PC-3 (cell line): ENCODE measurements at places on chromosomes 1 and 21. TPM values are rescaled to one million over a fixed set of nuclear protein-coding genes. Genes with fewer than 3 reads are reported as not detected.

DNA sequence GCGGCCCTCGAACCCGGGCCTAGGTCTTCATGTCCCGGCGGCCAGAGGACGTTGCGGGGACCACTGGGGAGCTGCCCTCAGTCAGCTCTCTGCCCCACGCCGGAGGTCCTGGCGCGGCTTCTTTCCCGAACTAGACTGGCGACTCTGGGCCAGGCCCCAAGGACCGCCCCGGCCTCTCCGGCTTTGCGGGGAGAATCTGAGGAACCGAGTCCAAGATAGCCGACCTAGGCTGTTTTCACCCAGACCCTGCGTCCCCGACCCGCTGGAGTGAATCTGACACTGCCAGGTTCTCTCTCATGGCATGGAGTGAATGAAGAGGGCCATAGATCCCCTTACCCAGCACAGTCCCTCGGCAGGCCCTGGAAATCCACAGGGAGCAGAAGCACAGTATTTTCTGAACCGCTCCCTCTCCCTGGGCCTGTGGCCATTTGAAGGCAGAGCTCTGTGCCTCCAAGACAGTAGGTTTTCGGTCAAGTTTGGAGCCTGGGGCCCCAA lies 9.9 kb upstream of the BARHL2 start:
- H3K27me3 ChIP-seq: peaks cover 73% of the 10 kb centered on the region
- H3K27ac ChIP-seq: no peak overlapping the region
- H3K4me3 ChIP-seq: no peak overlapping the region
- H3K4me1 ChIP-seq: 0 out of 2 replicates have a peak, but pooled peaks cover 7% of the 10 kb centered on the region
- H3K36me3 ChIP-seq: no peaks in the 10 kb centered on the region
- no peak for DNase-seq

DNA sequence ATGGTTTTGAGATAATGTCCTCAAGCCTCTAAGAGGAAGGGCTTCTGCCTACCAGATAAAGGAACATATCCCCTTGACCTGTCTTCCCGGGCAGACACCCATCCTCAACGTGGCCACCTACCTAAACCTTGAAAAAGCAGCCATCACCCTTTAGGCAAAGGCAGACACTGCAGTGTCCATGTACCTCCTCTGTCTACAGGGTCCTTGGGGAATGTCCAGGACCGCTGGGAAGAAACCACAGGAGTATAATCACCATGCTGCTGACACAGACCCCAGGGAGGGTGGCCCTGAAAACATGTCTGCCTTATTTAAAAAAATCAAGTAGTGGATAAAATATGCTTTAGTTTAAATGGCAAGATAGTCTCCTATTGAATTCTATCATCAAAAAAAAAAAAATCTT lies 16.6 kb downstream of the BCAR3 start:
- peak overlapping the region; percentile 86 for H3K27ac ChIP-seq
- H3K4me1 ChIP-seq: peaks cover 81% of the 10 kb centered on the region
- H3K36me3 ChIP-seq: peaks cover 85% of the 10 kb centered on the region
- DNase-seq: no peak

SYT6 gene
- not detected in 2 replicates for total RNA-seq

- no peak overlapping the region for H3K27ac ChIP-seq
- no peaks in the 10 kb centered on the region for H3K27me3 ChIP-seq
- H3K36me3 ChIP-seq: no peaks in the 10 kb centered on the region
- H3K4me1 ChIP-seq: peaks cover 10% of the 10 kb centered on the region
- no peak for DNase-seq
These were observed 19.8 kb downstream of the TINAGL1 start for GRCh38 chr1:31595836-31596736.

DNA sequence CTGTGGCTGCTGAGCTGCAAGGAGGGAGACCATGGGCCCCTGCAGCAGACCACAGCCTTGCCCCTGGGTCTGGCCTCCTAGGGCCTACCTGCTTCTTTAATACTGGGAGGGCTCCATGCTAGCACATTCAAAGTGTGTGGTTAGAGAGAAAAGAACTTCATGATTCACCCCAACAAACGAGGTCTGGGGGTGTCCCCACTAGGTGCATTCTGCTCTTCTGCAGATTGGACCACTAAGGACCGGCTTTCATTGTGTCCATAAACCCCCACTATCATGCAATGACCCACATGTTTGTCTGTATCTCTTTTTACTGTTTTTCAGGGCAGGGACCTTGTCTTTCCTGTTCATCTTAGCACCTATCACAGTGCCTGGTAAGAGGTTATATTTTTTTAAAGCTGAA lies 185.4 kb downstream of the OMA1 start:
- H3K36me3 ChIP-seq: no peaks in the 10 kb centered on the region
- H3K4me1 ChIP-seq: no peaks in the 10 kb centered on the region
- H3K27me3 ChIP-seq: peaks cover 8% of the 10 kb centered on the region; the same call in 1 of the 2 replicates
- H3K27ac ChIP-seq: no peak overlapping the region

DNA sequence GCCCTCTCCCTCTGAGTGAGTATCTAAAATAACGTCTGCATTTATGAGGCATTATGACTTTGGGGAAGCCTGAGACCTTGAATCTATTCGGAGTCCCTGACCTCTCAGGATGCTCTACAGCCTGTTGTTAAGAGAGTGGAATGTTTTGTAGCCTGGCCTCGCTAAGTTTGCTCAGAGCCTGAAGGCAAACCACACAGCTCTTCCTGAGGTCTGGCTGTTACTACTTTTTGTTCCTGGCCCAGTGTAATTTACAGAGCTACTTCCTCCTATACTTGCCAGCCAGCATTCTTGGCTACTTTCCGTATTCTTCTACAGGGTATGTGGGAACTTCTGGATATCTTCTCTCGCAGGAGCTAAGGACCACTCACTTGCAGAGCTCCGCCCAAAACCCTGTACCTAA lies 3.6 kb upstream of the ZMYM4 start:
- H3K4me1 ChIP-seq: peaks cover 23% of the 10 kb centered on the region
- DNase-seq: peak; percentile 67
- H3K4me3 ChIP-seq: peak overlapping the region; percentile 12; the same call in 1 of the 2 replicates
- no peaks in the 10 kb centered on the region for H3K27me3 ChIP-seq
- no peaks in the 10 kb centered on the region for H3K36me3 ChIP-seq

CCDC181 gene
- total RNA-seq: 0.07 TPM in 1 of 2 replicates, not detected in the other

DNA sequence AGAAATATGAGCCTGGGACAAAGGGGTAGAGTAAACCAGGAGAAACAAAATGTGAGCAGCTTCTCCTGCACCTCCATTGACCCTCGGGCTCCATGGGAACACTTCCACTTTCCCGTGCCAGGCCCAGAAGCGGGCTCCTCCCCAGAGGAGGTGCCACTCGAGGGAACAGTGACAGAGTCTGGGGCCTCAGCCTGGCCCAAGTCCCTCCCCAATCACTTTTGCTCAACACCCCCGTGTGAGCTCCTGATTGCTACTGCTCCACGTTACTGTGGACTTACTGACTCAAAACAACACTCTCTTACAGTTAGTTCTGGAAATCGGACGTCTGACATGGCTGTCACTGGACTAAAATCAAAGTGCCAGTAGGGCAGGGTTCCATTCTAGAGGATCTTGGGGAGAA lies 17.7 kb upstream of the KLHDC7A start:
- peaks cover 46% of the 10 kb centered on the region for H3K27me3 ChIP-seq
- no peak overlapping the region for H3K4me3 ChIP-seq
- H3K27ac ChIP-seq: no peak overlapping the region
- DNase-seq: no peak
- no peaks in the 10 kb centered on the region for H3K36me3 ChIP-seq

DNA sequence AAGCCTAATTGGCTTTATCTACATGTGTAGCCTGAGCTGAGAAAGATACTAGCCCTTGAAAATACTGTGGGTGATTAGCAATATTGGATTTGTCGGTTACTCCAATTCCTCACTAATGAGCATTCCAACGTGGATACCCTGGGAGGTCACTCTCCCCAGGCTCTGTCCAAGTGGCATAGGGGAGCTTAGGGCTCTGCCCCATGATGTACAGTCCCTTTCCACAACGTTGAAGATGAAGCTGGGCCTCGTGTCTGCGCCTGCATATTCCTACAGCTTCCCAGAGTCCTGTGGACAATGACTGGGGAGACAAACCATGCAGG lies 2.6 kb downstream of the RCC1 start:
- H3K36me3 ChIP-seq: peaks cover 46% of the 10 kb centered on the region
- H3K27ac ChIP-seq: peak overlapping the region; percentile 75
- peaks cover 26% of the 10 kb centered on the region for H3K4me1 ChIP-seq
- H3K27me3 ChIP-seq: no peaks in the 10 kb centered on the region
- no peak for DNase-seq
- peak overlapping the region; percentile 92 for H3K4me3 ChIP-seq

TRNP1 gene
- total RNA-seq: 108 and 109 TPM in 2 replicates

GRCh38 chr21:25893191-25893590 lies 158.4 kb downstream of the GABPA start:
- peaks cover 48% of the 10 kb centered on the region for H3K36me3 ChIP-seq
- no peak overlapping the region for H3K4me3 ChIP-seq
- no peak overlapping the region for H3K27ac ChIP-seq

DNA sequence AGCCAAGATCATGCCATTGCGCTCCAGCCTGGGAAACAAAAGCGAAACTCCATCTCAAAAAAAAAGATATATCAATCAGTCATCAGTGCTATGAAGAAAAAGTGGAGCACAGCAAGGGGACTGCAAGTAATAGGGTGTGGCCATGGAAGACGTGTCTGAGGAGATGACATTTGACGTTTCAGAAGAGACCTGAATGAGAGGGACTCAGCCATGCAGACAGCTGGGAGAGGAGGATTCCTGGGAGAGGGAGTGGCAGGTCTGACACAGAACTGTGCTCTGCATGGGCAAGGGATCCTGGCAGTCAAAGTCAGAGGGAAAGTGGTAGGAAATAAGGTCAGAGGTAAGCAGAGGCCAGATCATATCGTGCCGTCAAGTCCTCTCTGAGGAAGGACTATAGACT lies 3.3 kb downstream of the LAX1 start:
- H3K27ac ChIP-seq: no peak overlapping the region
- H3K4me3 ChIP-seq: no peak overlapping the region
- H3K36me3 ChIP-seq: no peaks in the 10 kb centered on the region
- no peaks in the 10 kb centered on the region for H3K4me1 ChIP-seq

- H3K36me3 ChIP-seq: no peaks in the 10 kb centered on the region
- peaks cover 35% of the 10 kb centered on the region for H3K4me1 ChIP-seq
- no peak overlapping the region for H3K4me3 ChIP-seq
- no peaks in the 10 kb centered on the region for H3K27me3 ChIP-seq
- DNase-seq: no peak
- H3K27ac ChIP-seq: no peak overlapping the region
These were observed 2.1 kb downstream of the CACHD1 start for GRCh38 chr1:64472040-64472376.

GRCh38 chr1:224425279-224425884 lies 9.2 kb downstream of the WDR26 start:
- peaks cover 28% of the 10 kb centered on the region for H3K4me1 ChIP-seq
- no peak for DNase-seq
- peaks cover 59% of the 10 kb centered on the region for H3K36me3 ChIP-seq

DNA sequence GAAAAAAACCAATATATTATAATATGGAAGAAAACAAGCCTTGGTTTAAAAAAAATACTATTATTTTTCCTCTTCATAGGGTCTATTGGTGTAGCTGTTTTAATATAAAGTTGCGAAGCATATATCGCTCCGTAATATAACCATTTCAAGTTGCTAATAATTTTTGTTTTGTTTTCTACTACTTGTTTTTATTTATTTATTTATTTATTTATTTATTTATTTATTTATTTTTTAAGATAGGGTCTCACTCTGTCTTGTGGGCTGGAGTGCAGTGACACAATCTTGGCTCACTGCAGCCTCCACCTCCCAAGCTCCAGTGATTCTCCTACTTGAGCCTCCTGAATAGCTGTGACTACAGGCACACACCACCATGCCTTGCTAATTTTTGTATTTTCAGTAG lies 46.4 kb downstream of the PRDM2 start:
- H3K27ac ChIP-seq: no peak overlapping the region
- H3K36me3 ChIP-seq: no peaks in the 10 kb centered on the region
- peaks cover 17% of the 10 kb centered on the region for H3K4me1 ChIP-seq
- no peaks in the 10 kb centered on the region for H3K27me3 ChIP-seq
- no peak for DNase-seq

DNA sequence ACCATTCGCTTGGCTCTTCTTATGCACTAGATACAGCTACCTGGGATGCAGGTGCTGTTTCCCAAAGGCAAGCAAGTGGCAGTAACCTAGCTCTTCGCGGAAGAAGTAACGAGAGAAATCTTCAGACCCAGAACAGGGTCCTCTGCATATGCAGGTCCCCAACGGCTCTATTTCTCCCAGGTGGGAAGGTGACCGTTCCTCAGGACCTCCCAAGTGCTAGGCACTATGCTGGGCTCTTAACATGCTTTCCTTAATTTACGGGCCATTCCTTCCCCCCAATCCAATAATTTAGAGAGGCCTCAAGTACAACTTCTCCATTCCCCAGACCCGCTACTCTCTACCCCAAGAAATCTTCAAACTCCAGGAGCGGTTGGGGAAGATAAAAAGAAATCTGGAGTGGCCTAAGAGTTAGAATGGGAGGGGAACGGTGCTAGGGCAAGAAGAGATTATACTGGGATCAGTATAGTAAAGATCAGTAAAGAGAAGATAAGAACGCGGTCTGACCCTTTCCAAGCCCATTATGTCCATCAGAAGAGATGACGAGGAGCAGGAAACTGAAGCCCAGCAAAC lies 410 bp downstream of the TXNDC12 start:
- no peaks in the 10 kb centered on the region for H3K36me3 ChIP-seq
- H3K27ac ChIP-seq: peak overlapping the region; percentile 60
- no peak for DNase-seq
- peaks cover 32% of the 10 kb centered on the region for H3K4me1 ChIP-seq

GRCh38 chr1:153356392-153357075 lies 1.1 kb upstream of the S100A9 start:
- peaks cover 46% of the 10 kb centered on the region for H3K4me1 ChIP-seq
- DNase-seq: no peak
- H3K4me3 ChIP-seq: no peak overlapping the region

GRCh38 chr1:235553112-235553551 lies 48.9 kb upstream of the B3GALNT2 start:
- H3K4me3 ChIP-seq: no peak overlapping the region
- DNase-seq: no peak
- no peaks in the 10 kb centered on the region for H3K27me3 ChIP-seq
- H3K27ac ChIP-seq: no peak overlapping the region
- H3K4me1 ChIP-seq: no peaks in the 10 kb centered on the region

FNDC10 gene
- total RNA-seq: 7.9 and 8.8 TPM in 2 replicates

GRCh38 chr1:25117233-25117823 lies 115.0 kb downstream of the SYF2 start:
- no peak overlapping the region for H3K4me3 ChIP-seq
- H3K27me3 ChIP-seq: no peaks in the 10 kb centered on the region
